ENCODE measurements at places on chromosomes 11 and 22.

- DNase-seq, result no peak
Measured at GRCh38 chr11:62433904-62434276, 15.1 kb downstream of the SCGB1A1 start.

DNA sequence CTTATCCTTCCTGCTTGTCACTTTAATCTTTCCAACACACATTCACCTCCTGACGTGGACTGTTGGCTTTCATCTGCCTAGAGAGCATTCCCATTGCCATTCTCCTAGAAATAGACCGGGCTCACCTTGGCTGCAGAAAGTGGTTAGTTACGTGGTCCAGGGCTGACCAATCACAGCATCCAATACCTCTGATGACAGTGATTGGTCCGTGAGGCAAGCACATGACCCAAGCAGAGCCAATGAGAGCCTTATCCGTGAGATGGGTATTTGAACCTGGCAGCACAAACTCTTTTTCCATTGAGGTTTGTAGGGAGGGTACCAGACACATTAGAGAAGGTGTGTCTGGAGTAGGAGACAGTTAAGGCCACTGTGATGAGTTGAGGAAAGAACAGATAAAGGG is 85.8 kb downstream of the MIAT start:
- no peak for DNase-seq

- DNase-seq, result peak; percentile 12
Measured at GRCh38 chr11:9210224-9210921, 54.8 kb downstream of the DENND5A start.

DNA sequence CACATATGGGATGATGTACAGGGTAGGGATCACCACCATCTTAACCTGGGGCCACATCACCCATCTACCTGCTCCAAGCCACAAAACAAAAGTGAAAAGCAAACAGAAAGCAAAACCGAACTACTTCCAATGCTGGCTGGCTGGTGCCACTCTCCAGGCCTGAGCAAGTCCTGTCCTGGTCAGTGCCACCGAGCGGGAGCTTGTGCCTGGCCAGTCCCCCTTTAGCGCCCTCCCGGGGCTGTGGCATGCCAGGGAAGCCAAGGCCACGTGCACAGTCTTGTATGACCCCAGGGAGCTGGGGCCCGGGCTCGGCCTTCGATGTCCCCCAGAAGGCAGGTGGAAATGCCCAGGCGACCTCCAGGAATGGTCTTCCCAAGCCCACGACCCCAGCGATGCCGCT is 17.9 kb upstream of the NAP1L4 start:
- DNase-seq, result no peak

DNA sequence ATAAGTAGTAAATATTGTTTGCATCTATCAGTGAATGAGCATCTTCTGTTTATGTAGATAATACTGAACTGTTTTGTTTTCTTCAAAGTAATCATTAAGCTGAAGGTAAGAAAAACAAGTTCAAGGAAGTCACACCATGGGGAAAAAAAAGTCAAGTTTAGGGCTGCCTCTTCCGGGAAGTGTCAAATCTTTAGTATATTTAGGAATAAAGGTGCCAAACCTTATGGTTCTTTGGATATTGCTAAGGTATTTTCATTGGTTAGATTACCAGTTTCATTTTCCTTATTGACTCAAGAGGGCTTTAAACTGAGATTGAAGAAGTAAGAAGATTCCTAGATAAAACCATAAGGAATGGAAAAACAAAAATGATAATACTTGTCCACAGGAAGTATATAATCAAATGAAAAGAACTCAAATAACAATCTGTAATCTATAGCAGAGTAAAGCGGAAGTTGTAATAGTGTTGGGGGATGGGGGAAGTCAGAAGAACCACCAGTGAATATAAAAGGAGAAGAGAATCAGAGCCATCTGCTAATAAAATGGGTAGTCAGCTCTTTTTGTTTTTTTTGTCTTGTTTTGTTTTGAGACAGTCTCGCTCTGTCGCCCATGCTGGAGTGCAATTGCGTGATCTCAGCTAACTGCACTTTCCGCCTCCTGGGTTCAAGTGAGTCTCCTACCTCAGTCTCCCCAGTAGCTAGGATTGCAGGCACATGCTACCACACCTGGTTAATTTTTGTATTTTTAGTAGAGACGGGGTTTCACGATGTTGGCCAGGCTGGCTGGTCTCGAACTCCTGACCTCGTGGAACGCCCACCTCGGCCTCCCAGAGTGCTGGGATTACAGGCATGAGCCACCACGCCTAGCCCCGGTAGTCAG is 2.3 kb downstream of the ATM start:
- DNase-seq, result no peak

GRCh38 chr11:36328966-36329673 is 33.0 kb downstream of the PRR5L start:
- no peak for DNase-seq

DNA sequence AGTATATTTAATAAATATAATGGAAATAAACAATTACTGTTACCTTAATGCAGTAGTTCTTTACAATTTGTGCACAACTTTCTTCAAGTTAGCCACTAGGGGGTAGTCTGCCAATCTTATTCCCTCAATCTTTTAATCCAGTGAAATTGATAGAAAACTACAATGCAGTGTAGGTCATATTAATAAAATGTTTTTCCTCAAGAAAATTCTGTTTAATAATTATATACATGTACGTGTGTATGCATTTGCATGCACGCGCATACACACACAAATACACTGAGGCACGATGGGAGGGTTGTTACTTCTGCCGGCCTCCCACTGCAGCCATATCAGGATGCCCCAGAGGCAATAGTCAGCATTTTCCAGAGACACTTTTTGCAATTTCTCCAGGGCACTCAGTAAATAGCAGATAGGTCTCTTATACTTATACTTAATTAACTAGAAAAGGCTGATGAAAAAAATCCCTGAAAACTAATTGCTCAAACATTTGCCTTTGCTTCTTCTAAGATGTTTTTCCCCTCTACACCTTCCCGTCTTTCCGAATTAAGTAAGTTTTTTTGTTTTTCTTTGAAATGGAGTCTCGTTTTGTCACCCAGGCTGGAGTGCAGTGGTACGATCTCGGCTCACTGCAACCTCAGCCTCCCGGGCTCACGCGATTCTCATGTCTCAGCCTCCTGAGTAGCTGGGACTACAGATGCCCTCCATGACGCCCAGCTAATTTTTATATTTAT is 3.1 kb downstream of the GAB2 start:
- DNase-seq, result peak; percentile 49

DNA sequence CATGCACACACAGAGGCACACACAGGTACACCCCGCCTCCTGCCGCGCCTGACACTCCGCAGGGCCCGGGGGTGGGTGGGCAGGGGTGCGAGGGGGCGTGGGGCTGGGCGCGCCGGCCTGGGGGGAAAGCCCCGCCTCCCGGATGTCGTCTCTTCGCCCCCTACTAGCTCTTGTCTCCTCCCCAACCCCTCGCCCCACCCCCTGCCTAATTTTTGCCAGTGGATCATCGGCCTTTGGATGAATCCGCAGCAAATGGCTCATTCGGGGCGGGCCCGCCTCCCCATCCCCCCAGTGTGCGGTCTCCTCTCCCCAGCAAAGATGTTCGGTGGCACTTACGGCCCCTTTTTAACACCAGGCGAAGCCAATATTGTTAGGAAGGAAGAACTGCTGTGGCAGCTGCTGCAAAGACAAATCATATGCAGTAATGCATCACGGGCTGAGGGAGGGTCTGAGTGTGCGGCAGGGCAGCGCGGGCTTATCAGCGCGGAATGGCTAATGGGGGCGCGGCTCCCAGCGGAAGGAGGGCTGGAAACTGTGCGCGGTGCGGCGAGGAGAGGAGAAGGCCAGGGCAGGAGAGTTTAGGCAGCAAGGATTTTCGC is 13.4 kb upstream of the NECTIN1 start:
- DNase-seq, result no peak

DNA sequence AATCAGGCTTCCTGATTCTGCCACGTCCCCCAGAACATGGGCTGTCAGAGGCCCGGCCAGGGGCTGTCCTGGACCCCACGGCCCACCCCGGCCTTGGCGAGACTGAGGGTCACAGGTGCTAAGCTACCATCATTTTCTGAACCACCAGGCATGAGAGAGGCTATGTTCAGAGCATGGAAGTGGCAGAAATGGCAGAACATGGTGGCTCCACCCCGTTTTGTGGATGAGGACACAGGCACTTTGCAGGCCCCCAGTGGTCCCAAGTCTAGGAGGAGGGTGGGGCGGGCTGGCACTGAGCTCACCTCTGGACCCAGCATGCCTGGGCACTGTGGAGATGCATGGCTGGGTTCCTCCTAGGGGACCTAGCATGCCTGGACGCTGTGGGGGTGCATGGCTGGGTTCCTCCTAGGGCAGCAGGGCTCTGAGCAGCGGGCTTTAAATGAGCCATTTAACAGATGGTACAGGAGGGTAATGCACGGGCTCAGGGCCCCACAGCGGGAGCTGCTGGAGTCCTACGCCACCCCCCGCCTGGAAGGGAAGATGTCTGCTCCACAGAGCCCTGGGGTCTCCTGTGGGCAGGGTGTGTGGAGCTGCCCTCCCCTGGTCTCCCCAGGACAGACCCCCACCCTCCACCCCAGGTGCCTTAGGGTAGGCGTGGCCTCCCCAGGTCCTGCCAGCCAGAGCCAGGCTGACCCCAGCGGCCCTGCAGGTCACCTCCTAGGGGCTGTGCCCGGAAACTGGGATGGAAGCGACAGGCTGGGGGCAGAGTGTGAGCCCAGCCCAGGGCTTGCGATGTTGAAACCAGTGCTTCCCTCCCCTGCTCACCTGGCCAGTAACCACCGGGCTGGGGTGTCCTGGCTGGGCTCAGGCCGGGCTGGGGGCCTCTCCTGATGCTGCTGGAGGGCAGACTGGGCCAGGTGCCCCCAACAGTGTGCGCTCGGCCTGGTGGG is 6.1 kb upstream of the MUC5AC start:
- DNase-seq, result no peak

GRCh38 chr11:45450189-45450588 is 164.0 kb upstream of the SYT13 start:
- peak; percentile 86 for DNase-seq

DNA sequence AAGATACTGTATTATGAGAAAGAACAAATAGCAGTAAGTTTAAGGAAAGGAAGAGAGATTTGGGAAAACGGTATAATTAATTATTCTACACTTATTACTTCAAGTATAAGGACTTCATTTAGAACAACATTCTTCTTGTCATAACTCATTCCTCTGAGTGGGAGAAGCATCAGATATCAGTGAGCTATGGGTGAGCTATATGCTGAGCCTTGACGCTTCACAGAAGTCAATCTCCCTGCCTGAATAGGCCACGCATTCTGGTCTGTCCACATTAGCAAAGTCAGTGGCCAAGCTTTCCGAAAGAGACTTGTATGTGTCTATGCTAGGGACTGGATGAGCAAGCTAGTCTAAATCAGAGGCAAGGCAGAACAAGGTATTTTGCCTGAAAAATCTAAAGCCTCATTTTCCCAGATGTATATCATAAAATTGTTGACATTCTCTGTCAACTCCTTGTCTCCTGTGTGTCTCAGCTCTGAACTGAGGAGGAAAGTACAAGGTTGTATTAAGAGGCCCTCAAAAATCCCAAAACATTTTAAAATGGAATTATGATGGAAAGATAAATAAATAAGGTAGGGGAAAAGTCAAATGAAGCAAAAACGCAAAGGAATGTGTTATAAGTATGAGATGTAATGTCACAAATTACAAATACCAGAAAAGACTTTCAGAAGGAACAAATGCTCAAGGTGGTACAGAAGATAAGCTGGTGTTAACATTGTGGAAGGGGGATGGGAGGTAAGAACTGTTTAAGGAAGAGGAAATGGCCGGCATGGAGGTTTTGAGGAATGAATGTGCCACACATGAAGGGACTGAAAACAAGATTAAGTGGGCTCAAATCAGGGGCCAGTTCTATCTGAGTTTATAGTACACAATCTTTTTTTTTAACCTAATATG is 1.4 kb downstream of the OR52N2 start:
- no peak for DNase-seq

- peak; percentile 41 for DNase-seq
Measured at GRCh38 chr11:63603180-63603518, 11.1 kb downstream of the PLAAT3 start.

DNA sequence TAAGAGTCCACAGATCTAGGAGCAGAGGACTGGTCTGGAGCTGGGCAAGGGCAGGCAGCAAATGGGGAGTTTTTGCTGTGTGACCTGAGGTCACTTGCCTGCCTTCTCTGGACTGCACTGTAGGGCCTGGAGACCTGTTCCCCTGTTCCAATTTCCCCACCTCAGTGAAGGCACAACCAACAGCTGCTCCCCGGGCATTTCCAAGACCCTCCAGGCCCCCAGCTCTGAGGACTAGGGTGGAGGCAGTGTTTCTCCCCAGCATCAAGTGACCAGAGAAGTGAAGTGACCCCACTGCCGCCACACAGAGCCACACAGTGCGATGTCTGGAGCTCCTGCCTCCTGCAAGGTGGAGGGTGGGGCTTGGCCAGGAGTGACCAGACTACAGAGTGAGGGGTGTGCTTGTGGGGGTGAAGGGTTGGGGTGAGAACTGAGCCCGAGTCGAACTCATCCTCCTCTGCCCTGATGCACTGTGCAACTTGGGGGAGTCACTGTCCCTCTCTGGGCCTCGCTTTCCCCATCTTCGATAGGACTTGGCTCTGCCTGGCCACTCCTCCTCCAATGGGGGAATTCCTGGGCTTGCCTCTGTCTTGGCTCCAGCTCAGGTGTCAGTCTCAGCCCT is 21.6 kb downstream of the P2RY2 start:
- no peak for DNase-seq

DNA sequence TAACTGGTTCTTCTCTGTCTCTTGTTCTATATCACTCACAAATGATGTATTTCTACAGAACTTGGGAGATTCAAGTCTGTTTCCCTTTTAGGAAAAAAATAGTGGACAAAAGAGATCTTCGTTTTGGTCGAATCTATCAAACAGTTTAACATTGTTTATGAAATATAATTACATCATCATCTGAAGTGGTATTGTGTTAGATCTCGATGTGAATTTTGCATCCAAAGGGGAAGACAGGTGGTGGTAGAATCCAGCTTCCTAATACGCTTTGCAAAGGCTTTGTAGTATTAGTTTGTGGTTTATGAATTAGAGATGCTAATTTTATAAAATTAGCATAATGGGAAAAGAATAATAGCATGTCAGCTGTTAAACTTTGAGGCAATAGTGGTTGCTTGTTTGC is 3.4 kb downstream of the SIK2 start:
- no peak for DNase-seq

DNA sequence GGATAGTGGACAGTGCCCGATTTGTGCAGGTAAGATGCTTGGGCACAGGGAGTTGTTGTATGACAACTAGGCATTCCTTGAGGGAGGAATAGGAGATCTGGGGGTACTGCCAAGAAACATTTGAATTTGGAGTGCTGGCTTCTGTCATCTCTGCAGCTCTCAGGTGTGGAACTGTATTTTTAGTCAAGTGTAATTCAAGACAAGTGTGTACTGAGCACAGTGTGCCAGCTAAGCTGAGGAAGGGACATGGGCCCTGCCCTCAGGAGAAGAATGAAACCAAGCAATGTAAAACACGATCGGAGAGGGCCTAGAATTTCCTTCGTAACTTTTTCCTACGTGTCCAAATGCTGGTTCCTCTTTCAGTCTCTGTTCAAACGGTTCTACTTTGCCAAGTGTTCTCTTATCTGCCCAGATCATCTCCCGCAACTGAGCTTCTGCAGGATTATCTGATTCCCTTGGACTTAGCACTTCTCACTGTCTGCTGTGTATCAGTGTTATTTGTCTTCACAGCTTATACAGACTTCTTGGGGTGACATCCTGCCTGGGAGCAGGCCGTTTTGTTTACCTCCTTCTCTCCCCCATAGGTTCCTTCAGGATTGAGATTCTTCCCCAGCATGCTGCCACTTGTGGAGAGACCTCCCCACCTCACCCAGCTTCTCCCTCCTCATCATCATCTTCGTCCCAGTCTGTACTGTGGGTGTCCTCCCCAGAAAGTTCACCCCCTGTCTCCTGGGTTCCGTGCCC is 27.6 kb downstream of the ART5 start:
- no peak for DNase-seq

- no peak for DNase-seq
Measured at GRCh38 chr22:19983741-19984140, 32.9 kb downstream of the ARVCF start.

GRCh38 chr11:80155412-80156017 is 714.7 kb upstream of the TENM4 start:
- DNase-seq, result peak; percentile 37

All from fibroblast of mammary gland (primary cell).